ENCODE measurements at places on chromosomes 2 and 18. TPM values are rescaled to one million over a fixed set of nuclear protein-coding genes. Genes with fewer than 3 reads are reported as not detected.

DNA sequence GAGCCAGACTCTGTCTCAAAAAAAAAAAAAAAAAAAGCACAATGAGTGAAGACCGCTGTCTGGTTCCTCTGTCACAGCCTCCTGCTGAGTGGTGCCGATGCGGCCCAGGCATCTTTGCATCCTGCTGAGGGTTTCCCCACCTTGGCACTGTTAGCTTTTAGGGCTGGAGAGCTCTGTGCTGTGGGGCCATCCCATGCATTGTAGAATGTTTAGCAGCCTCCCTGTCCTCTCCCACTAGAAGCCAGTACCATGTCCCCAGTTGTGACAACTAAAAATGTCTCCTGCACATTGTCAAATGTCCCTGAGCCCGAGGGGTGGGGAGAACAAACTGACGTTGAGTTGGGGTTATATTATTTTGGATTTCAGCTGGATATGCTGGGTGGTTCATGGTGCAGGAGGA, 7.9 kb upstream of the COLEC11 start:
- DNase-seq: no peak

DNA sequence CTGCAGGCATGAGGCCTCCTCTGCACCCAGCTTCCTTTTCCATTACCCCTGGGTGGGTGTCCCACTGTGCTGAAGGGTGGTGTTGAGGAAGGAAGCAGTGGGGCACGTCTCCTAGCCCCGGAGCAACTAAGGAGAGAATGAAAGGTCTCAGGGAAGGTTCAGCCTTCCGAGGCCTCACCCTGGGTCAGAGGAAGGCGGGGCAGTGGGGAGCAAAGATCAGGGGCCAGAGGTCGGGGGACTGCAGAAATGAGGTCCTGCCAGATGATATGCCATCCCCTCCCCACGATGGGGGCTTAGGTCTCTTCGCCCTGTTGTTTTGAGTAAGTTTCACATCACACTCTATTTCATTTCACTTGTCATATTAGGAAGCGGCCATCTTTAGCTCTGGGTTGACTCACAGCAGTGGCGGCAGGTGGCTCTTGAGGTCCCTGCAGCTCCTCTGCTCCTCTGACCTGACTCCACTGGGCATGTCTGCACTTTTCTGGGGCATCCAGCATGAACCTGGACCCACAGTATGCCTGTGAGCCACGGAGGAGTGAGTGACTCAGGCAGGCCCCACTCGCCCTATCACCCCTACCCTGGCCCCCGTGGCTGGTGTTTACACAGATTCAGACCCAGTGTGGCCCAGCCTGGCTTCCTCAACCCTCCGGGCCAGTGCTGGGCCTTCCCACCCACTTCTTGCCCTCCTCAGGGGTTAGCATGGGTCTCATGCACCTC, 153.7 kb upstream of the SMAD2 start:
- DNase-seq: no peak

DNA sequence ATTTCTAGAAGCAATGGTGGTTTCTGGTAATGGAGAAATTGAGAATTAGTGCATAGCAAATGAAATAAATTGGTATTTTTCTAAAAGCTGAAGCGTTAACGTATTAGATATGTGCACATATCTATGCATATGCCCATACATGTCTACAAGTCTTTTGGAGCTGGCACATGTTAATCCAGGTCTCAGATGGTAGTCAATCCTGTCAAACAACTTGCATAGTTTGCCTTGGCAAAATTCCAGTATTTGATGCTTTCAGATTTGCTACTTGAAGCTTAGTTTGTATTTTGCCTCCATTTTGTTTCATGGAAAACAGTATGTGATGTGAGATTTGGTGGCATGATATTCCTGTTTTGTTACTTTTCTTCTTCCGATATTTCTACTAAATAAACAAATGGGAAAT, 304.6 kb downstream of the PARD3B start:
- DNase-seq: no peak

DNA sequence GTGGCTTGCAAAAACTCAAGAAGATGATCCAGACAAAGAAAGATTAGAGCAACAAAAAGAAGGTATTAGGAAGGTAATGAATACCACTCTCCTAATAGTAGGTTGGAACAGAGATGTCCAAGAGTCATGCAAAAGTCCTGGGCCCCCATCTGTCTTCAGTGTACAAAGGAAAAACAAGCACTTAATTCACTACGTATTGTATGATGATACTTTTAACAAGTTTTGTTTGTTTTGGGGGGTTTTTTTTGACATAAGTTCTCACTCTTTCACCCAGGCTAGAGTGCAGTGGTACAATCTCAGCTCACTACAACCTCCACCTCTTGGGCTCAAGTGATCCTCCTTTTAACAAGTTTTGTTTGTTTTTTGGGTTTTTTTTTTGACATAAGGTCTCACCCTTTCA, 80.6 kb upstream of the RTN4 start:
- no peak for DNase-seq

GRCh38 chr18:50405582-50406271, 30.9 kb downstream of the SKA1 start:
- DNase-seq: no peak

- no peak for DNase-seq
Observed at GRCh38 chr2:237350597-237350996, 63.4 kb downstream of the COL6A3 start.

- DNase-seq: no peak
Observed at GRCh38 chr2:69837533-69837932, 8.1 kb downstream of the GMCL1 start.

Gene PJVK
- 12.6 TPM for polyA plus RNA-seq

Gene ACOXL
- 0.68 TPM for polyA plus RNA-seq
